ENCODE measurements at places on chromosomes 13 and 19.
A peak's percentile ranks its signal among the peaks of the same experiment; 100 is the strongest.

DNA sequence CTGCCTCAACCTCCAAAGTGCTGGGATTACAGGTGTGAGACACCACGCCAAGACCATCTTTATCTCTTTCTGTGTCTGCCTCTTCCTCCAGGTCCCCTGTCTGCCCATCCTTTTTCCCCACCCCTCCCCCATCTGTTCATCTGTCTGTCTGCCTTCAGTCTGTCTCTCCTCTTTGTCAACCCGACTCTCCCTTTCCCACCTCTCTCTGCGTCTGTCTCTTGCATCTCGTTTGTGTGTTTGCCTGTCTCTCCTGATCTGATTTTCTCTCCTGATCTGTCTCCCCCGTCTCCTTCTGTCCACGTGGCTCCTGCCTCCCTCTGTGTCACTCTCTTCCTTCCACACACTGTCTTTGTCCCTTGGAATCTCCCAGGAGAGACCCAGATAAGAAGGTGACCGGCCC is 10.0 kb downstream of the VASP start:
- DNase-seq: no peak

DNA sequence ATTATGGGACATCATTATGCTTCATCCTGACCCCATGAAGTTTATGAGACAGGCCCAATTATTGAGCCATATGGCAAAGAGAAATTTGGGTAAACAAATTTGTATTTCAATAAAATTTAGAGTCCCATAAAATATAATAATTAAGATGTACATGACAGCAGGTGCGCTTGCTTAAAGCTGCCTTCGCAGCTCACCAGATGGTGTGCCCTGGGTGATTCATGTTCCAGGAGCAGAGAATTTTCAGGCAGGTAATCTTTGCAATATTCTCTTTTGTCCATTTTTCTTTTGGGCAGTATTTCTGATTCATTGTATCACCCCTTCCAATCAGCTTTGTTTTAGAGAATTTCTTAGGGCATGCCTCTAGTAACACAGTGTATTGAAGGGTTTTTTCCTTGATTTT is 39.5 kb upstream of the WASF3 start:
- DNase-seq: no peak

GRCh38 chr19:55046975-55047622 is 9.0 kb upstream of the GP6 start:
- no peak for DNase-seq

DNA sequence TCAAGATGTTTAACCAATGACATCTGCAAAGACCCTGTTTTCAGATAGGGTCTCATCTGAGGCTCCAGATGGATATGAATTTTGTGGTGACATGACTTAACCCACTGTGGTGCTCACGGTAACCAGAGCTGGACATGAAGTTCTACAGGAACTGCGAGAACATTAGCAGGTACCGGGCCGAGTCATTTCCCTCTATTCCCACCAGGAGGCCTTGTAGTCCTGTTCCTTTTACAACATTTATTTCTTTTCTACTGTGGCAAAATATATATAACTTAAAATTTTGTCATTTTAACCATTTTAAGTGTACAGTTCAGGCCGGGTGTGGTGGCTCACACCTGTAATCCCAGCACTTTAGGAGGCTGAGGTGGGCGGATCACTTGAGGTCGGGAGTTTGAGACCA is 7.6 kb upstream of the TSPAN16 start:
- no peak for DNase-seq

DNA sequence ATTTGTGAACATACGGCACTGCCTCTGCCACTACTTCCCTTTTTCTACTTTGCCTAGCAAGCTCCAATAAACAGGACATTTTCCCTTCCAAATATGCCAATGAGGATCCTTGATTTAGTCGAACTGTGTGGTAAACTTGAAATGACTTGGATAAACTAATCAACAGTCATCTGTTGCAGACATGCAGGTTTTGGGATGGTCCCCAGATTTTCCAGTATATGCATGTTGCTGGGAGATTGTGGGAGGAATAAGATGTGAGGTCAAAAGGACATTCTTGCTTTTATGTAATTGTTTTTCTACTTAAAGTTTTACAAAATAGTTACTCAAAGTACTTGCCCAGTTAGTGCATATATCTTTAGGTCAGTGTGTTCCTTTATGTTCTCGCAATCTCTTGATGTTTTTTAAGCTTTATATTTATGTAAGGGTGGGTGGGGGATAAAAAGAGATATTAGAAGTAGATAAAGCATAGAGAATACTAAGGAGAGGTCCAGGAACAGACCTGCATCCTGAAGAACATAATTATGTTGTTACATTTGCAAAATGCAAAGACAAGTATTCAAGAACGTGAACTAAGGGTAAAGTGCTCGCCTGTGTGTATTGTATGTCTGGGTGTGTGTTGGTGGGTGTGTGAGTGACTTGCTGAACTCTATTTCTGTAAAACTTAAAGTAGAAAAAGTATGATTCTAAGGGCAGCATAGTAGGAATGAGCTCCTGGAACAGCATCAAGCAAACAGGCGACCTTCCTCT is 88.4 kb upstream of the OXGR1 start:
- DNase-seq: no peak

GRCh38 chr19:29928831-29929230 is 13.2 kb upstream of the URI1 start:
- no peak for DNase-seq

GRCh38 chr13:78977311-78977710 is 318.4 kb upstream of the OBI1 start:
- DNase-seq: no peak

GRCh38 chr13:95607366-95607765 is 37.1 kb downstream of the DZIP1 start:
- no peak for DNase-seq

DNA sequence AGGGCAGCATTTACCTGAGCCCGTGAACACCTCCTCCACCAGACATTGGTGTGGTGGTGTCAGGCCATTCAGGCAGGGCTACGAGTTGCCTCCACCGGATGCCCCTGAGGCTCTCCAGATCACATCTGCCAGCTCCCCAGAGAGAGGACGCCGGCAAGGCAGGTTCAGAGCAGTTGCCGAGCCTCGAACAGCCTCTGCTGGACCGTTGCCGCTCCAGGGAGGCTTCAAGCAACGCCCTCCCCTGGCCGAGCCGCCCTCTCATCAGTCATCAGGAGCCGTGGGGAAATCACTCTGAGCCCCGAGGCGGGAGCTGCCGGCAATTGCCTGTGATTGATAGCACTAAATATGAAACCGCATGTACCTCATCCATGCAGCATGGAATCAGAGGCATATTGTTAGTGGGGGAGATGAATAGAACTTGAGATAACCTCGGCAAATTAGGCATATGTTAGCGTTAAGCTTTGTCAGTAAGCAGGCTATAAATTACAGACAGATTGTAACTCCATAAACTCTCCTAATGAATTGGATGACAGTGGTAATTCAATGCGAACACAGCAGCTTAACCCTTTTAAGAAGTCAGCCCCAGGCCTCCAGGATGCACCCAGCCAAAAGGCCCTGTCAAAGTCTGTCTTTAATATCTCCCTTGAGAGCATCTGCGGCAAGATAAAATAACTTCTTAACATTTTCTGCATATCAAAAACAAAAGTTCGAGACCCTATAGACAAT is 29.8 kb upstream of the SPACA7 start:
- no peak for DNase-seq

DNA sequence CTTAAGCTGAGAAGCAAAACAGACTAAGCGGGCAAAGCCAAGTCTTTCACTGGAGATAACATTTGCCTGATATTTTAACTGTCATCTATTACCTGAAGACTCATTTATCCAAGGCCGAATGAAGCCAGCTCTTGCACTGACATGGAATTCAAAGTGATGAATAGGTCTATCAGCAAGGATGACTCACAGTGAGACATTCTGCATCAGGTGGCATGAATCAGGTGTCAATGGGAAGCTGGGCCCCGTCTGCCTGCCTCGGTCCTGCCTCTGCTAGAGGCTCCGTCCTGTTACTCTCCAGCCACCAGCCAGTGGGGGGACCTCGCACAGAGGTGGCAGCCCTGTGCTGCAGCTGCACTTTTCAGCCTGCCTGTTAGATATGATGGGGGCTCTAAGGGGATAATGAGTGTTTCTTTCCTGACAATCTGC is 23.5 kb downstream of the STARD13 start:
- DNase-seq: no peak

DNA sequence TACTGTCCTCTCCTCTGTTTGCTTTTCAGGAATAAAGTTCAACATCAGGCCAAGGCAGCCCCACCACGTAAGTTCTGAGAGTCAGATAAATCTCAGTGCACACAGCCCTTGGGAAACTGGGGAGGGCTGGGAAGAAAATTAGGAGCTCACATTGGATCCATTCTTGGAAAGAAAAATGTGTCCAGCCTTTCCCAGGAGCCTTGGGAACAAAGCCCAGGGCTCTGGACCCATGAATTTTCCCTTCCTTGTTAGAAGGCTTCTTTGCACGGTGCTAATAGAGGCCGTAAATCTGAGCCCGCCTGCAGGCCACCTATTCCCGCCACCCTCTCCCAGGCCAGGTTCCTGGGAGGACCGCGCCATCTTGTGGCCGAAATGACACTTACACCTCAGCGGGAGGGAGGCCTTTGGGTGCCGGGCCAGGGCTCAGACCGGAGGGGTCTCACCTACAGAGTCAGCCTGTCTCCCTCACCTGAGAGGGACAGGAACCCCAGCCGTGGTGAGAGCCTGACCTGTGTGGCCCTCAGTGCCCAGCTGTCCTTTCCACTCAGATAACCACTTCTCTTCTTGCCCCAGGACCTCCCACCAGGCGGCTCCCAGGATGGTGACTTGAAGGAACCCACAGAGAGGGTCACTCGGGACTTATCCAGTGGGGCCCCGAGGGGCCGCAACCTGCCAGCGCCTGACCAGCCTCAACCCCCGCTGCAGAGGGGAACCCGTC is 25.1 kb upstream of the KCTD15 start:
- no peak for DNase-seq

DNA sequence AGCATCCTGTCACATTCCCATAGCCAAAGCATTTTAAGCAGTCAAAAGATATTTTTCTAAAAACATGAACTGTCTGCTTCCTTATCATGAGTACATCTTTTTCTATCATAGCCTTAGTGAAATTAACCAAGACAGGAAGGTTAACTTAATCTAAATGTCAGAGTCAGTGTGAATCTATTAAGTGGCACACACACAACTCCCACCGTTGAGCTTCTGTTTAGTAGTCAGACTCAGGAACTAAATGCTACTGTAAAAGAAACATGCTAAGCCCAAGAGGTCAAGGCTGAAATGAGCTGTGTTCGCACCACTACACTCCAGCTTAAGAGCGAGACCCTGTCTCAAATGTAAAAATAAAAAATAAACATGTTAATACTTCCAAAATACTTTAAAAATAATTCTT is 7.7 kb upstream of the POU4F1 start:
- no peak for DNase-seq

- DNase-seq: no peak
These were observed 104.8 kb upstream of the MIR17HG start for GRCh38 chr13:91242652-91243051.

DNA sequence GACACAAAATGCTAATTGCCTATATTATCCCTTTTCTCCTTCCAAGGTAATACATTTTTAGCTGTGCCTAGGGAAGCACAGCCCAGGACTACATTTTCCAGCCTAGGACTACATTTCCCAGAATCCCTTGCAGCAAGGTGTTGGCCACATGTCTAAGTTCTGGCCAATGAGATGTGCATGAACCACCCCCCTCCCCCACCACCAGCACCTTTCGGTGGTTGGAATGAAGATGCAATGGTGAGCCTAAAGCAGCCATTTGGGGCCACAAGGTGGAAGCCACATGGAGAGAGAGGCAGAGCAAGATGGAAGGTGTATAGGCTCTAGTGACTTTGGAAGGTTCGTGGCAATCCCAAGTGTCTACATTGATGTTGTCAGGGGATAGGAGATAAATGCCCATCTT is 16.2 kb downstream of the UNC13A start:
- DNase-seq: no peak

DNA sequence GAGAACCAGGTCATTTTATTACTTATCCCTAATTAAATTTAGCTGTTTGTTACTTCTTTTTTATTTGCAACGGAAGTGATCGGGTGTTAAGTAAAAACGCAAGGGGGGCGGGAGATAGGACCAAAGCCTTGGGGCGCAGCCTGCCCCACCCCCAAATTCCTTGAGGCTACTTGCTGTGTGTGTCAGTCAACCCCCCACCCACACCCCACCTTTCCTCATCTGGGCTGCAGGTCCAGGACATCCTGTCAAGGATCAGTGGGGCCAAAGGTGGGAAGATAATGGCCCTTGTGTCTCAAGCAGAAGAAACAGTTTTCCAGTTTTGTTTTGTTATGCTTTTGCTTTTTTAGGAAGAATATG is 1.2 kb upstream of the FOXO1 start:
- DNase-seq: no peak

DNA sequence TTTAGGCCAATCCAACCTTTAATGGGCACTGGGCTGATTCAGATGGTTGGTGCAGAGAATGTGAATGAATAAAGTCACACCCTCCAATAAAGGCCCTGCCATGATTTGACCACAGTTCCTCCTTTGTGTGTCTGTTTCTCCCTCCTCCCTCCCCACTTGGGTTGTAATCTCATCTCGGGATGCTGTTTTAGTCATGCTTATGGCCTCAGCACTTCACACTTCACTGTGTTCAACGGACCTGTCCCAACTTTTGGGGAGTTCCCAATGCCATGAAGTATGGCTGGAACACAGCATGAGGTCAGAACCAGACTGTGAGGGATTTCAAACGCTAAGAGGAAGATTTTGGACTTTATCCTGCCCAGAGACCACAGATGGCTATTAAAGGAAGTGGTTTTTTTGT is 5.6 kb upstream of the RAB8A start:
- peak; percentile 20 for DNase-seq

- no peak for DNase-seq
These were observed 383.0 kb downstream of the SLITRK1 start for GRCh38 chr13:83499286-83499685.
